ENCODE measurements at places on chromosomes 4 and X.

- peak; percentile 41 for DNase-seq
Observed at GRCh38 chr4:7960790-7961655, 21.4 kb upstream of the AFAP1 start.

- DNase-seq, result no peak
Observed at GRCh38 chr4:90597927-90598326, 470.7 kb downstream of the CCSER1 start.

DNA sequence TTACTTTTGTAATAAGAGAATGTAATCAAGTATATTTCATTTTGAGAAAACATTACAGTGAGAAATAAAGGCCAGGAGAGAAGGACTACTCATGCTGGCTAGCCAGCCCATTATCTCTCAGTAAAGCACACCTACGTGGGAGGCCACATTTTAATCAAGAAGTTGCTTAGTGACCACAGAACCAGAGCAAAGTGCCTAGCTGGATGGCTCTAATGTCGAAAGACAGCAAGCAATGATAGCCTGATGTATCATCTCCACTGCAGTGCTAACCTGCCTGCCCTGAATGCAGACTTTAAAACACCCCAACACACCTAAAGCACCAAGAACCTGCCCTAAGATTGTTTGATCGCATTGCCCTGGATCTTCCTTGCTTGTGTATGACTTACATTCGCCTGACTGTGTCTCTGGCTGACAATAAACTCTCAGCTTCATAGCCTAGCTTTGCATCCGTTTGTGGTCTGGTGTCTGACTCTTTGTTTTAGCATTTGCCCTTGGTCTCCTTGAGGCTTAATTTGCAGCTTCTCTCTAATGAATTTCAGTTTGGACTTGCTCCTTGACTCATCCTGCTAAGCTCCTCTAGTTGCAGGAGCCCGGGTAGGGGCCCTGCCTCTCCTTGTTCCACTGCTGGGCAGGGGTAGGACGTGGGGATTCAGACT is 31.4 kb upstream of the SOWAHD start:
- DNase-seq, result peak; percentile 35

DNA sequence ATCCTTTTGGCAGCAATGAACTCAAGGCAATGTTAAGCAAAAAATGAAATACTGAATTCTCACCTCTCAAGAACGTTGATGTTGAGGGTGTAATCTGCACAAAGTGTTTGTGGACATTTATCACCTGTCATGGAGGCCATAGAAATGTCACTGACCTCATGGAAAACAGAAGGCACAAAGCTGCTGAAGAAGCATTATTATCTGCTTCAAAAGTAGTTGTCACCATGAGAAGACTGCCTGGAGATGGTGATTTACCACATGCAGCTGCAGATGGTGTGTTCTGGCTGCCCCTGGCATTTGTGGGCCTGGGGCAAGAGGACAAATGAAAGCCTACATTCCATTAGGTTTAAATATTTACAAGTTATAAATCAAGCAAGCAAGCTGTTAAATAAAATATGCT is 116.8 kb upstream of the RPS6KA3 start:
- DNase-seq, result no peak

DNA sequence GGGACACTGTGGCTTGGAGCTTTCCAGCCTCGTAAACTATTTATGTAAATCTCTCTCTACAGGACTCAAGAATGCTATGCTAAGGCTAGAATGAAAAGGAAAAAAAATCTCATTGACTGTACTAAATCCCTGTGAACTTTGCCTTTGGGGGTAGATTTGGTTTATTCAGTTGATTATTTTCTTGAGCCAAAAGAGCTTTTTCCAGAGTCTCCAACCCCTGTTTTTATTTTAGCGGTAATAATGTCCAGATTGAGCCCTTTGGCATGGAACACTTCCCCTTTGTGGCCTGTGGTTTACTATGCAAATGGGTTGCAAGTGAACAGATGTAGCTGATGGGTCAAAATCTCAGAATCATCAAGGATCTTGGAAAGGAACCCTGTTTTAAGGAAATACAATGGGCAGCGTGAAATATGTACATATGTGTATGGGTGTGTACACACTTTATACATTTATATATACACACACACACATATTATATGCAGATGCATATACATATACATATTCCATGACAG is 72.9 kb downstream of the FAM9B start:
- DNase-seq, result no peak

DNA sequence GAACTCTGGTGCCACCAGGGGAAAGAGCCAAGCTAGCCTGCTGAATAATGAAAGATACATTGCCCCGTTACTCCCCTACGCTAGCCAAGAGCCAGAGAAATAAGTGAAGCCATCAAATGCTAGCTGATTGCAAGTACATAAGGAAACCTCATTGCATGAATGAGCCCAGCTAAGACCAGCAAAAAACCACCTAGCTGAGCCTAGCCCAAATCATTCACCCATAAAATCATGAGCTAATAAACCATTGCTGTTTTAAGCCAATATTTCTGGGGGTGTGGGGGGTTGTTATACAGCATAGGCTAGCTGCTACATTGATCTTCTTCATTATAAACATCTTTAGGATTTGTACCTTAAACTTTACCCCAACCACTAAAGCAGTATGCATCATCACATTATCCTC is 15.4 kb upstream of the EDNRA start:
- no peak for DNase-seq
